ENCODE measurements at places on chromosomes 3 and 15.

DNA sequence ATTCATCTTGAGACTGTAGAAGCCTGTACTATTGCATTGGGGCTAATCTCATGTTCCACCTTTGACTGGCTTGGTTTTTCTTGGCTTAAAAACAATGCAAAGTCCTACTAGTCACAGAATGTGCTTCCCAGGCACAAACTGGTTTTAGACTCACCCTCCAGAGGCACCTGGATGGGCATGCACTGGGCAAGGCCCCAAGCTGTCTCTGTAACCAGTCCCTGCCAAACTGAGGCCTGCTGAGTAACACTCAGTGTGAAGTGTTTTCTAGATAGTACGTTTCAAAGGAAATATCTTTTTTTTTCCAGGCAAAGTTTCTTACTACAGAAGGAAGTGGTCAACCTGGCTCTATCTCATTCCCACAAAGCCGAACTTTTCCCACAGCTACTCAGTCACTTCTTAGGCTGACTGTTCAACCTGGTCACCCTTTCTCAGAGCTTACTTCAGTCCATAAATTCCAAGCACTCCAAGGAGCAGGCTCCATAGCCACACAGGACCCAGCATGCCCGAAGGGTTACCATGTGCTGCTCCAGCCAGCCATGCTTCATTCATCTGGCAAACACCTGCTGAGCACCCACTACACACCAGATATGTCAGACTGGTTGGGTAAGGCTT is 57.4 kb downstream of the NPTN start:
- peak; percentile 20 for DNase-seq

- DNase-seq, result no peak
Observed at GRCh38 chr3:196634224-196634623, 5.3 kb upstream of the NRROS start.

- DNase-seq, result no peak
Observed at GRCh38 chr15:68584756-68585573, 6.2 kb downstream of the CORO2B start.

GRCh38 chr3:167493244-167493643 is 19.4 kb upstream of the SERPINI2 start:
- no peak for DNase-seq
